Fibroblast of villous mesenchyme (primary cell): ENCODE measurements at places on chromosomes 7 and 10. TPM values are rescaled to one million over a fixed set of nuclear protein-coding genes. Genes with fewer than 3 reads are reported as not detected.

- DNase-seq = no peak
Measured at GRCh38 chr7:158572000-158572828, 15.4 kb downstream of the PTPRN2 start.

- no peak for DNase-seq
Measured at GRCh38 chr10:37803269-37803668, 54.1 kb downstream of the ZNF248 start.

DNA sequence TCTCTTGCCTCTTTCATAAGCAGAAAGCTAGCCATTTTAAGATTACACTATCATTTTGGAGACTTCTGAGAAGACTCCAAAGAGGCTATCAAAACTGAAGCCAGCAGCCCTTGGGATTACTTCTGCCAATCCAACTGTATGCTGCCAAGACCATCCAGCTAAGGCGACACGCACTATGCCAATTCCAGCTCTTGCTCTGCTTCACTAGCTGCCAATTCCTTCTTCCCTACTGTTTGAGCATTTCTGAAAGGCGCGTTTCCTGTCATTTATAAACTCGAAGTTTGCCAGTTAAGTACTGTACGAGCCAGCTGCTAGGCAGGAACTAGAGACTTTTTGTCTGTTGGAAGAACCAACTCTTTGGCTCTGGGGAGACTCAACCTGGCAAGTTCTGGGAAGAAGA lies 36.5 kb downstream of the MALSU1 start:
- no peak for DNase-seq

DNA sequence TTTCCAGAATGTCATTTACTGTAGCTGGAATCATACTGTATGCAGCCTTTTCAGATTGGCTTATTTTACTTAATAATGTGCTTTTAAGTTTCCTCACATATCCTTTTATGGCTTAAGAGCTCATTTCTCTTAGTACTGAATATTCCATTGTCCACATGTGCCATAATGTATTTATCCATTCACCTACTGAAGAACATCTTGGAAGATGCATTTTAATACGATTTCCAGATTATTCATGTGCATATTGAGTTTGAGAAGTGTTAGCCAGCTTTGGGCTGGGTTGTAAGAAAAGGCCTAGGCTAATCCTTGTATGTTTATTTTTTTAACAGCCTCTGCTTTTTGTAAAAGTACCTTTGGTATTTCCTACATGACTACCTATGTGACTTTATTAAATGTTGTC lies 109.3 kb upstream of the MDFIC start:
- no peak for DNase-seq

DNA sequence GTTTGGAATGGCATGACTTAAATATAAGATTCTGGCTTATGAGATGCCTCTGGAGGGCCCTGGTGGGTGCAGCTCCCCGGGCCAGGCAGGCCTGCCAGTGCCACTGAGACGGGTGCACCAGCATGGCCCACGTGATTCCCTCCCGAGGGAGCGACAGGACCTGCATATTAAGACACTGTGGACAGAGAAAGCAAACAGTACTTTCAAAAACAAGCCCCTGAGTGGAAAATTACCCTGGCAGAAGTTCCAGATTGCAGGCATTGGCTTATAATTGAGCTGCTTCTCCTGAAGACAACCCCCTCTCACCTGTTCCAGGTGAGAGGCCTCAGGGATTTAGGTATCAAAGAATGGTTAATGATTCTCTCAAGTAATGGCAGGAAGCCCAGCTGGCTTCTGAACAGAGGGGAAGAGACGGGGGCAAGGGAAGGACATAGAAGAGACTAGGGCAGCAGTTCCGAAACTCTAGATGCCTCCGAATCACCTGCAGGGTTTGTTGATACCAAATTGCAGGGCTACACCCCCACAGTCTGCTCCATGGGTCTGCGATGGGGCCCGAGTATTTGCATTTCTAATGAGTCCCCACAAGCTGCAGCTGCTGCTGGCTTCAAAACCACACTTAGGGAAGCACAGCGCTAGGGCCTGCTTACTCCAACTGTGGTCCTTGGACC lies 66.0 kb upstream of the DOCK1 start:
- DNase-seq = no peak

- no peak for DNase-seq
Measured at GRCh38 chr10:127880557-127880956, 12.2 kb downstream of the CLRN3 start.

GRCh38 chr7:100670074-100670473 lies 3.5 kb upstream of the GNB2 start:
- DNase-seq = no peak

DNA sequence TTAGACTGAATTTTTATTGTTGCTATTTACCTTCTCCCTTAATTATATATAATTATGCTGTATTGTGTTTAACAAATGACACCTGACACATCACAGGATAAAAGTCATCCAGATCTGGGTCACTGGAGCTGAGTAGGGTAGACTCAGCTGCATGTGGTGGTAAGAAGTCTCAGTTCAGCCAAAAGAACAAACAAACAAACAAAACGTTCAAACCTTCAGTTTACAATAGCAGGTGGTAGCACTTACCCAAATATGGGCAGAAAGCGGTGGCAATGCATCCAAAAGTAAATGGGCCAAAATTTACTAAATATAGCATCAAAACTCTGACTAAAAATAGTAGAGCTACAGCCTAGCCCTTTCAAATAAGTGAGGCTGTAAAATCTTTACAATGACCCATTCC lies 42.2 kb downstream of the ZWINT start:
- DNase-seq = no peak

- DNase-seq = no peak
Measured at GRCh38 chr10:22278441-22278782, 37.8 kb upstream of the COMMD3 start.

DNA sequence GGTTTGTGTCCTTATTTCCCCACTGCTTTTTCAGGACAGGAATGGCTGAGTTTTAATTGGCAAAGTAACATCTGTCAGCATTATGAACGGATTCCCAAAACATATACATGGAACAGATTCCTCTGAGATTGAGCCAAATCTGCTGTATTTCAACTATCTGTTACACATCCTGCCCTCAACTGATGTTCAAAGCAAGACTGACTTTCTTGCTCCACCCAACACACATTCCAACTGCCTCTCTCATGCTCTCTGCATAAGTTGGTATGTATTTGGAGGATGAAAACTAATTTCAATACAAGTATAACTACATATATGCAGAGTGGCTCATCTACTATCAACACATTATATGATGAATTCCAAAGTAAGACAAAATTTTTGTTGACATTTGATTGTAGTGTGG lies 342.2 kb downstream of the GATA3 start:
- peak; percentile 51 for DNase-seq

GRCh38 chr7:151248346-151249033 lies at the start of gene SMARCD3:
TSS of gene SMARCD3 (minus strand) at chr7:151248694. CDS start at chr7:151248562, 132 bp downstream.
- peak; percentile 76 for DNase-seq

DNA sequence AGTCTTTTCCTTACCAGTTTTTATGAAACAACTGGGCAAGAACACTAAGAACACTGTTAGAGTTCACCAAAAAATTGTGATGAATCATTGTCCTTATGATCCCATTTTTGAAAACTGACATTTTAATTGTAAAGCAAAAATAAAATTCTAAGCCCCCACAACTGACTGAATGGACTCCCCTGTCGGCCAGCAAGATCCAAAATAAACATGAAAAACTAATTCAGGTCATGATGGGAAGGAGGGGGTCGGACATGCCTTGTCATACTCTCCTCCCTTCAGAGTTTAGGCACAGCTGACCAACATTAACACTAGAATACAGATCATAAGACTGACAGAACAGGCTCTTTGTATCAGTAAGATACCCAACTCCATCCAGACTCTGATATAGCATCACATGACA lies 2.0 kb upstream of the RBAK start:
- DNase-seq = no peak

DNA sequence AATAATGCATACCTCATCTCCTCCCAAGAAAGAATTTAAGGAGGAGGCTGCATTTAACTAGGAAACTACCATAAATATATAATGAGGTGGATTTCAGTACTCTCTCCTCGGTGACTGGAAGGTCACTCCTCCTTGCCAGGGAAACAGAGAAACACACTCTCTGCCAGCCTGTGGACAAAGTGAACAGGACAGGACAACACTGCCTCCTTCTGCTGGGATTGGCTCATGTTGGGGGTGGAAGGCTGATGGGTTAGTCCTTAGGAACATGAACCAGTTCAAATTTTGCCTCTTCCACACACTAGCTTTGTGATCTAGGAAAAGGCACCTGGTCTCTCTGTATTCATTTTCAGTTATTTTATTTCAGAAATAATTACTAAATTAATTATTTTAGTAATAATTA lies 50.6 kb upstream of the STEAP4 start:
- no peak for DNase-seq

DNA sequence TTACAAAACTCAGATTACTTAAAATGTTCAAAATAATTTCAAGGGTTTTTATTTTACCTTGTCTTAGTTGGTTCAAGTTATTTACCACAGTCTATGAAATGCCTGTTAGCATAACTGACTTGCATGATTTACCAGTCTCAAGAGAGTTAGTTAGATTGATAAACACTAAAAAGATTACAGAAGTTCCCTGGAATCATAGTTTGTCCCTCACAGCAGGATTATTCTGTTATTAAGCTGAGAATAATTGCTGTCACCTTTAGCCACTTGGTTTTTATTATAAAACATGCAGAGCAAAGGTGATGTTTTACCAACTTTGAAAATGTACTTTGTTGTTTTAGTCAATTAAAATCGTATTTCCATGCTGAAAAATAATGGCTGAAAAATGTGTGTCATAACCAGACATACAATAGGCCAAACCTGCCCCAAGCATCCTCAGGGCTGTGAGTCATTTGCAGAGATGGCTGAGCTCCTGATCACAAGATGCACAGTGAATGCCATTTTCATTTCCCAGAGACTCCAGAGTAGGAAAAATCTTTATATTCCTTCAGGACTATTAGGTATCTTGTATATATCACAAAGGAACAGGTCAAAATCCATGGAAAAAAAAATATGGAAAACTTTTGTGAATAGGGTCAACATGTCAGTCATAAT lies 87.8 kb upstream of the DKK1 start:
- DNase-seq = peak; percentile 27

- no peak for DNase-seq
Measured at GRCh38 chr7:14294637-14295036, 305.2 kb upstream of the ETV1 start.

DNA sequence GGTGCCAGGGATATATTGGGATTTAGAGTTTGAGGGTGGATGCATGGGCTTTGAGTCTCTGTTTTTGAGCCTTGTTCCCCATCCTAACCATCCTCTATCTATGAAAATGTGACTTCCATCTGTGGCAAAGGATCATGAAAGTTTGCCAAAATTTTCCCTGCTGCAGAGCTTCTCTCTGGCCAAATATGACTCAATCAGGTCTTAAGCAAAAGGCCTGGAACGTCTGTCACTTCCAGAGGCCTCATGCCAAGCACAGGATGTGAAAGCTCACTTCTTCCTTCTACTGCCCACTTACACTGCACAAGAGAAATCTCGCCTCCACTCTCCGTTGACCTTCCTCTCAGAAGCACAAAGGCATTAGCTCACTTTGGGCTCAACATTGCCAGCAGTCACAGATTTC lies 696.9 kb upstream of the NRP1 start:
- peak; percentile 48 for DNase-seq

- no peak for DNase-seq
Measured at GRCh38 chr7:294440-295154, 4.6 kb downstream of the FOXL3 start.

- DNase-seq = peak; percentile 37
Measured at GRCh38 chr10:122279725-122280141, 8.6 kb downstream of the BTBD16 start.

Gene UTF1
- total RNA-seq = not detected in 2 replicates

Gene LRMDA
- total RNA-seq = under 0.01 and 0.64 TPM in 2 replicates

Gene CELF2
- 0.97 and 2.2 TPM in 2 replicates for total RNA-seq
